NCI-H1105 treated with DMSO at 0.1 percent for 48 hours (cell line): ENCODE measurements at places on chromosomes 2 and 18.

- DNase-seq = no peak
Observed at GRCh38 chr18:3634250-3634939, 184.4 kb downstream of the TGIF1 start.

GRCh38 chr2:65142515-65142914, 12.6 kb upstream of the RAB1A start:
- no peak for DNase-seq

DNA sequence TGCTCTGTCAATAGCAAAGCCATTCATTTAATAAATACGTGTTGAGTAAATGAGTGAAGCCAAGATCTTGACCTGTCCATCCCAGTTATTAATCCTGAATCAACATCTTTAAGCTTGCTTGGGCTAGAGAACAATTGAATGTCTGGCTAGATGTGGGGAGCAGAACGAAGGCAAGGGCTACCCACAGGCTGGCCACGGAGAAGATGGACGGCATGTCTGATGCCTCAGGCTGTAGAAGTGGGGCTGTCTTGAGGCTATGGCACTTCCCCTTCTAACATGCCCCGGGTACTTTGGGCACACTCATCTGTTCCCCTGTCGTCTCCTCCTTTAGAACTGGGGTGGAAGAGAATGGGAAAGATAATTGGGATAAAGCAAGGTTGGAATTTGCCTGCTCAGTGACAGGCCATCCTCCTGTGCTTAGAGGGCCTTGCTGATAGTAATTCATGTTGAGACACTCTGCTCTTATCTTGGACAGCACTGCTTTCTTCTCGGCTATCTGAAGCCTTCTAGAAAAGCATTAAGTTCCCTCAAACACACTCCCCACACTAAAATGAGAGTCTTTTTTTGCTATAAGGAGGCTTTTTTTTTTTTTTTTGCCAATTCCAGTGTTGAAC, 225.7 kb downstream of the MREG start:
- DNase-seq = no peak

GRCh38 chr2:10832203-10832936, 19.8 kb upstream of the PDIA6 start:
- peak; percentile 85 for DNase-seq

- DNase-seq = no peak
Observed at GRCh38 chr2:233418761-233419546, 64.7 kb downstream of the DGKD start.

- no peak for DNase-seq
Observed at GRCh38 chr2:145593991-145594614, 1074.2 kb upstream of the ZEB2 start.

DNA sequence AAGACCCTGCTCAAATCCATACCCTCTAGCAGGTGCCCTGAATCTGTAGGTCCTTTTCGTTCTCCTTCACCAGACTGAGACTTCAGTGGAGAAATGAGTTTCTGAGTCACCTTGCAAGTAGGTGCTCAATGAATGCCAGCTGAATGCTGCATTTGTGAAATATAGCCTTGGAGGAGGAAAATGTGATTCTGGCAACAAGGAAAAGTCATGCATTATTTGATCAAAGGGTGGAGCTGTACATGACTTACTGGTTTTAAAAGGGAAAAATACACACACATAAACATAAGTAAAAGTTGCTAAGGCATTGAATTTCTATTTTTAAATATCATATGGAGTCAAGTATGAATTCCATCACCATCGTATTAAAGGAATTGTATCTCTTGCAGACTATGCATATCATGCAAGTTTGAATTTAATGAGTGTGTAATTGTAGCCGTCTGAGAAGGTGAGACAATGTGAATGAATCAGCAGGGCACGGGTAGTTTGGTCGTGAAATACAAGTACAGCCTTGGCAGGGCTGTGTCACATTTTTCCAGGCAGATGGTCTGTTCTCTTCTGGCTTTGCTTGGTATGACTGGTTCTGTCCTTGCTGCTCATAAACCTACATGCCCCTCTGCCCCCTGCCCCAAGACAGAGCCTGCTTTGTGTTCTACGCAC, 160.8 kb downstream of the COL6A3 start:
- no peak for DNase-seq

- no peak for DNase-seq
Observed at GRCh38 chr18:64678048-64678447, 529.2 kb upstream of the LINC00305 start.

- no peak for DNase-seq
Observed at GRCh38 chr2:79547568-79547967, 34.7 kb downstream of the CTNNA2 start.

DNA sequence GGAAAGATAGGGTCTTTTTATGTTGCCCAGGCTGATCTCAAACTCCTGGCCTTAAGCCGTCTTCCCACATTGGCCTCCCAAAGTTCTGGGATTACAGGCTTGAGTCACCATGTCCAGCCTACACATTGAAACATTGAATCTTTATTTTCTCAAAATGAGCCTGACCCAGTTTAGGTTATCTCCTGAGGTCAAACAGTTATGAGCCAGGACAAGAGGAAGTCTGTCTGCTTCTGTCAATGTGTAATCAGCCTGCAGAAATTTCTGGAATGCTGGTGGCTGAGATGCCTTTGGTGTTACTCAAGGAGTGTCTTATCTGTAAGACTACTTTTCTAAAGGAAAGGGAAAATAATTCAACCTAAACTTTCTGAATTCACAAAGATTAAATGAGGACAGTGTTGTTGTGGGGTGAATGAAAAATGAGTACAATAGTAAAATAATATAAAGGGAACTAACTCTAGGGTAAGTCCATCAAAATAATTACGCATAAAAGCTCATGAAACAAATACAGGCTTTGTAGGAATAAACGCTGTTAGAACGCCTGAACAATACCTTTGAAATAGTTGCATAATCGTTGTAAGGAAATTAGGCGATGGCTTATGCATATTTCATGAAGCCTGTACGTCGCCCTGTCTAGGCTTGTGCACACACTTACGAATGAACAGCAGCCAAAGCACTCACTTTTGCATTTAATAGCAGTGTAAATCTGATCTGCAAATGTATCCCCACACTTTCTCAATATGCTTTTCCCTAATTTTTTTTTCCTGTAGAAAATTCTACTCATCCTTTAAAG, 260.8 kb downstream of the RDH14 start:
- DNase-seq = peak; percentile 4

DNA sequence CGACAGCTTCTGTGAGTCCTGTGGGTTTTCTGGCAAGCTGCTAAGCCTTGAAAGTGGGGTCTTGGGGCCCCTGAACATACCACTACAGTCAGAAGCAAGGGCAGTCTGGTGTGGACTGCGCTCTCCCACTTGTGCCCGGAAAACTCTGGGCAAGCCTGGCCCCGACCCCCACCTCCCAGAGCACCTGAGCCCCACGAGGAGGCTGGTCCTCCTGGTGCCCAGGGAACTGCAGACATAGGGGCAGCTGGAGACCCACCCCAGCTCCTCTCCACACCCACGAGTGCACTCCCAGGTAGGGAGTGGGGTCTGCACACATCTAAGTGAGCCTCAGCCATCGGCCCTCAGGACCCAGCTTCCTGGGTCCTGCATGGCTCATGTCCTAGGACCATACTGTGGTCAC, 16.2 kb upstream of the GPC1 start:
- DNase-seq = no peak

DNA sequence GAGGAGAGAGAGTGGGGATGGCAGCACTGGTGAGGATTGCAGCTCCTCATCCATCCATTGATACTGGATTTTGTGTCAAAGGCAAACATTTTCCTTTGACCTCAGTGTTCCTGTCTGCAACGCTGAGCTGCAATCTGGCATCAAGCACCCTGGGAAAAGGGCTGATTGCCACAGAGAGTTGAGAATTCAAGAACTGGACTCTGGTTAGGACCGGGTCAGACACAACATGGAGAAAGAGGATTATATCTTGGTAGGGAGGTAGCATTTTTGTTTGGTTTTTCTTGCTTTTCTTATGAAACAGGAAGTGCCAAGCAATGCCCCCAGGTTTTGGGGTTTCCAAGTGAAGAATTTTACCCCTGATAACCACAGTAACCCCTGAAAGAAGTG, 81.9 kb upstream of the PKDCC start:
- DNase-seq = no peak

GRCh38 chr2:33380001-33380609, 96.3 kb upstream of the RASGRP3 start:
- no peak for DNase-seq

GRCh38 chr18:14961991-14962390, 214.0 kb downstream of the ANKRD30B start:
- no peak for DNase-seq

- DNase-seq = peak; percentile 7
Observed at GRCh38 chr2:134917360-134917865, 1.2 kb upstream of the CCNT2 start.

DNA sequence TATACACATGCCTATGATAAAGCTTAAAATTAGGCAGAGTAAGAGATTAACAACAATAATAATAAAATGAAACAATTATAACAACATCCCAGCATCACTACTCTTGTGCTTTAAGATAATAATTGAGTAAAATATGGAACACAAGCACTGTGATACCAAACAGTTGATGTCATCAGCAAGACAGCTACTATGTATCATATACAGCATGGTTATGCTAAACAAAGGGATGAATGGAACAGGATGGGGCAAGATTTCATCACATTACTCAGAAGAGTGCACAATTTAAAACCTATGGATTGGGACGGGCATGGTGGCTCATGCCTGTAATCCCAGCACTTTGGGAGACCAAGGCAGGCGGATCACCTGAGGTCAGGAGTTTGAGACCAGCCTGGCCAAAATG, 1221.0 kb downstream of the SUCLG1 start:
- DNase-seq = no peak

GRCh38 chr2:196808083-196808665, 981 bp downstream of the C2orf66 start:
- no peak for DNase-seq

- DNase-seq = no peak
Observed at GRCh38 chr2:71923143-71923525, 224.5 kb downstream of the CYP26B1 start.

- DNase-seq = no peak
Observed at GRCh38 chr2:210172219-210172575, 988 bp upstream of the KANSL1L start.

GRCh38 chr18:24214144-24214543, 75.3 kb downstream of the CABYR start:
- no peak for DNase-seq

DNA sequence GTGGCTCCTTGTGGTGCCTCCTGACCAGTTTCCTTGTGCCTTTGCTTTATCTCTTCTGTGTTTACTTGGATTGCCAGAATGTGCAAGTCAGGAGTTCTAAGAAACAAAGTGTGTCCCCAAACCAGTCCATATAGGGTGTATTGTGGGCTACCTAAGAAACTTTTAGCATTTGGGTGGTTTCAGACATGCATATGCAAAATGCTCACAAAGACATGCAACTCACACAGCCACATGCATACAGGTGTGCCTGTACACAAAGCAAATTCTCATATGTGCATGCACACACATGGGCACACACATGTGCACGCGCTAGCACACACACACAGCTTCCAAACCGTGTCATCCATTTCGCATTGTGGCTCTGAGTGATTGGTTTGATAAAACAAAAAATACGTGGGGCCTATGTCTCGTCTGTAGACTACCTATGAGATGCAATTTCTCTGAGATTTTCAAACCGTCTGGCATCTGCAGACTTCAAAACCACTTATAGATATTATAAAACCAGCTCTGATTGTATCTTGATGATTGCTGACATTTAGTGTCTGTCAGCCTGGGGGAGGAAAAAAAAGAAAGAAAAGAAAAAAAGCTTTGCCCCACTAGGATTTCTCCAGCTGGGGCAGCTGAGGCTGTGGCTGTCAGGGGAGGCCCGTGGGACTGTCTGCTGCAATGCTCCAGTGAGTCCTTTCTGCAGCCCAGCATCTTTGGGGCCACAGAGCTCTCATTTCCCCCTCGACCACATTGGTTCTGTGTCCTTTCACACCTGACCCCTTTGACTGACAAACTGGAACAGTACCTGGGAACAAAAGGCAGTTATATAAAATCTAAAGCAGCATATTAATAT, 556.1 kb downstream of the CMPK2 start:
- DNase-seq = no peak

DNA sequence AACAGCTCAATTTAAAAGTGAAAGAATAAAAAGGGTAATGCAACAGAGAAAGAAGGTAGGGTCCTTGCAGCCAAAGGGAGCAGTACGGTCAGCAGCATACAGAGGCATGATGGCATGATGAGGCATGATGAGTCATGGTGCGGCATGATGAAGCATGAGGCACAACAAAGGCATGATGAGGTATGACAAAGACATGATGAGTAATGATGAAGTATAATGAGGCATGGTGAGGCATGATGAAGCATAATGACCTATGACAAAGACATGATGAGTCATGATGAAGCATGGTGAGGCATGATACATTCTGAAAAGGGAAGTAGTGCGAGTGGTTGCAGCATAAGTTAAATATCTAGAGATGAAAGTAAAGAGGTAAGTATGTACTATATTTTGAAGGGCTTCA, 673.2 kb downstream of the TMEM182 start:
- DNase-seq = no peak

DNA sequence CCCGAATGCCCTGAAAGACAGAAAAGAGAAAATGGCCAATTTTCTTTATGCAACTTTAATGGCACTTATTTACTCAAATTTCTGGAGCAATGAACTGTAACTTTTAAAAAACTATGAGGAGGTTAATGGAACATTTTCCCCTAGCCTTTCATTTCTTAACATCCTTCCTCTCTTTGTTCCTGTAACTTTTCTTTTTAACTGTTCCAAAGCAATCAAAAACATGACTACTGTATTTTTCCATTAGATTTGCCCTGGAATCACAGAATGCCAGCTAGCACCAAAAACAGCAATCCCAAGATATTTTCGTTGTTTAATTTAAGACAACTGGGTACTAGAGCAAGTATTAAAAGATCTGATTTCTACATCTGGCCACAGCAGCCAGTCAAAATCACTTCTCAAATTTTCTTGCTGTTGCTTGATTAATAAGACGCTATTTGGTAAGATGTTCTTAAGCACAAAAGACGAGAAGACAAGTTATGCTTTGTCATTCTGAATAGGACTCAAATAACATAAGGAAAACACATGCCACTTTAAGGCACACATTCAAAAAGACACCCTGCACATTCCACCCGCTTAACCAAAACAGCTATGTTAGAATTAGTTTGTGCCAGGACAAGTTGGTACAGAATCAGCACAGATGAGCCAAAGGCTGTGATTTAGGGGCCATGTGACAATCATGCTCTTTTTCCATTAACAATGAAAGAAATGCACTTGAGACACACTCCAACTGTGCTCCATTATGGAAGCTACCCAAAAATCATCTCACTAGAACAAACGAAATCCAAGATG, 3.6 kb downstream of the STARD7 start:
- peak; percentile 10 for DNase-seq

DNA sequence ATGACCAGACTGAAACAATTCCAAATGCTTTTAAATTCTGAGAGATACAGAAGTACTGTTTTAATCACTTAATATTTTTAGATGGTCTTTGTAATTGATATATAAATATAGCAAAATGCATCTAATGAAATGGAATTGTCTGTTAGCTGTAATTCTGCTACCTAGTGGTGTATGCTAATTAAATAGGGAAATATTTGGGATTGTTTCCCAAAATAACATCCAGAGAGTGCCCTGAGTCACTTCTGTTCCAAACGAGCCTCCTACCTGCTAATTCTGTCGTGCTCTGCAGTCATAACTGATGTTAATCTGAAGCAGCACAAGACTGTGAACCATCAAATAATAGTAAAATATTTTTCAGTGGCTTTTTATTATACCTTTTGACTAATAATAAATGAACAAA, 71.4 kb upstream of the NOSTRIN start:
- DNase-seq = no peak
